ENCODE measurements at places on chromosomes 13 and 19.

DNA sequence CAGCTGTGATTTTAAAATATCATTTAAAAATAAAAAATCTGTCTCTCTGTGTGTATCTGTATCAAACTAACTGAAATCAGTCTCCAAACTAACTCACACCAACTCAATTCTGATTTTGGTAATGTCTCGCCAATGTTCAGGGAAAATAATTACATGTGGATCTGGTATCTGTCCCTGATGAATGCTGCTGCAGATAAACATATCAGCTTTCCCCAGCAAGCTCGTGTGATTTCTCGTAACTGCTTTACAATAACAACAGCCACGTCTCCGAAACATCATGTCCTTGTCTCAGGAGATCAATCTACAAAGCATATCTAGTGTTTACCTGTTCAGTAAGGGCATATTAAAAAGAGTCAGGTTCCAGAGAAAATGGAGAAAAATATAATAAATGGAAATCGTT lies 129.0 kb downstream of the IRS2 start:
- no peak for DNase-seq

- no peak for DNase-seq
Observed at GRCh38 chr13:73536865-73537264, 478.1 kb downstream of the KLF5 start.

DNA sequence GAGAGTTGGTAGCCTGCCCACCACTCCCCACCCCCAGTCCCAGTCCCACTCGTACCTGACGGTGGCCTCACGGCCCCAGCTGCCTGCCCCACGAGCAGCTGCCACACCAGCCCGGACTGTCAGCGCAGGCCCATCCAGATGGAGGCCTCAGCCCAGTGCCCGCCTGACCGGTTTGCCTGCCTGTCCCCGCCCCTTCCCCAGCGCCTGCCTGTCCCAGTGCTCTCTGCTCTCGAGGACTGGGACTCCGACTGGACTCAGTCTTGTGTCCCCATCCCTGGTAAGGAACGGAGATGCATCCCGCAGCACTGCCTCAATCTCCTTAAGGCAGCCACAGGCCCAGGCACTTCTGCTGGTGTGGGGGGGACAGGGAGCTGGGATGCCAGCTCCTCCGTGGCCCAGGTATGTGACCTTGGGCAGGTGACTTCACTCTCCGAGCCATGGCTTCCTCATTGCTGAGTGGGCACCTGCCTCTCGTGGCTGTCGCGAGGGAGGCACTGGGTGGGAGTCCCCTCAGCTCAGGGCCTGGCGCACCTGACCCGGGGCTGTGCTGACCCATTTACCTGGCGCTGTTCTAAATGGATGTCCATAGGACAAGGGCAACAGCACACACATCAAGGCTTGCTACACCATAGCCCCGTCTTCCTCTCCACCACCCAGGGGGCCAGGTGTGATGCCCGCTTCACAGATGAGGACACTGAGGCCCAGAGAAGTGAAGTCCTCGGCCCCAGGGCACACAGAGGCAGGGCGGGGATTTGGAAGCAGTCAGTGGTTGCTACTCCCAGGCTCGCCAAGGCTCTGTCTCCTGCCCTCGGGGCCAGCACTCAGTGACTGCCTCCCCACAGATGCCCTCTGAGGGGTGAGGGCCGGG lies at the start of gene NKPD1:
Gene NKPD1, minus strand, starts transcription at position 113 of the 868 bp plus-strand sequence. CDS start 832 bp downstream, outside the sequence.
- no peak for DNase-seq

DNA sequence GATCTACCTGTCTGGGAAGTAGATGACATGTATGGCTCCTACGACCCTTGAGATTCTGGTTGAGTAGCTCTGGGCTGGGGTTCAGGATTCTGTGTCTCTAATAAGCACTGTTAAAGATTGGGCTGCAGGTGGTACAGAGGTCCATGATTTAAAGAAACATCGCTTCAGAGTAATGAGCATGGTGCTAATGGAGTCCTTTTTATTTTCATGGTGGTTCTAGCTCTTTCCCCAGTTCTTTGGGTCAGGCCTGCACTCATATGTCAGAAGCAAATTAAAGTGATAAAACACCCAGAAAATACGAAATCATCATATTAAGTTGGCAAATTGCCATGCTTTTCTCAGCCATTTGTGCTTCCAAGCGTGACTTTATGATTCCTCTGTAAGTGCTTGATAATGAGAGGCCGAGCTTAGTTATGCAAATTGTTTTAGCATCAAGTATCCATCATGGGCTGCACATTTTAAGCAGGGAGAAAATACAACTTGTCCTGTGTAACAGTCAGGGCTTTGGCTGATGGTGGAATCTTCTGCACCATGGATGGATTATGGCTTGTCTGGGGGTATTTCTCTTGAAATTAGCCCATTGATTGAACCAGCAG lies 45.1 kb downstream of the MTUS2 start:
- DNase-seq: no peak

DNA sequence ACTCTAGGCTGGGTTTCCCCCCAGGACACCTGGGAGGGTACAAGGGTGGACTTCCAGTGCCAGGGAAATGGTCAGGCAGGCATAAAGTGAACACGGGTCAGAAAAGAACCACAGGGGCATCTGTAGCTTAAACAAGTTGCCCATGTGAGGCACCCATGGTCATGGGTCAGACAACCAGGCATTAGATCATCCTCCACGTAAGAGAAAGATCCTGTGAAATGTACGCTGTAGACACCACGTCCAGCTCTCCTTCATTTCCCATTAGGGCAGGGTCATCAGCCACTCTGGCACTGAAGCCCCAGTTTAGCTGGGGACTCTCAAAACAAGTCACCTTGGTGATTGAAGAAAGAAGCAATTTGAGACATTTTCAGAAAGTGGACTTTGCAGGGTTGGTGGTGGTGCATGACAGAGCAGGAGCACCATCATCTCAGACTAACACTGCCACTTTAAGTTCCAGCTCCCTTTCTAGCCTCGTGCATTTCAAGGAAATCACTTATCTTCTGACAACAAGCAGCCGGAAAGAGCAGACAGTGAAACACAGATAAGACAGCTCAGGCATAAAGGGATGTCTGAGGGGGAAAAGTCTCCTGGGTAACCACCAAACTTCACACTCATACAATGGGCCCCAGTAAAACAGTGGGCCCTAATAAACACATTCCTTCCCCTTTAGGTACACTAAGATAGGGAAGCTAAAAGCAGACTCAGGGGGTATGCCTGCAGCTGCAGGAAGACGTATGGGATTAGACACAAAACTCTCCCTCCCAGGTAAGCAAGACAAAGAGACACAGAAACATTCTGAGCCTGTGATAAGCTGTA lies 16.1 kb upstream of the SIGLEC6 start:
- no peak for DNase-seq

- DNase-seq: no peak
Observed at GRCh38 chr19:49730166-49730565, 32.9 kb downstream of the TSKS start.

GRCh38 chr13:95444006-95444730 lies 108.4 kb upstream of the CLDN10 start:
- DNase-seq: no peak

DNA sequence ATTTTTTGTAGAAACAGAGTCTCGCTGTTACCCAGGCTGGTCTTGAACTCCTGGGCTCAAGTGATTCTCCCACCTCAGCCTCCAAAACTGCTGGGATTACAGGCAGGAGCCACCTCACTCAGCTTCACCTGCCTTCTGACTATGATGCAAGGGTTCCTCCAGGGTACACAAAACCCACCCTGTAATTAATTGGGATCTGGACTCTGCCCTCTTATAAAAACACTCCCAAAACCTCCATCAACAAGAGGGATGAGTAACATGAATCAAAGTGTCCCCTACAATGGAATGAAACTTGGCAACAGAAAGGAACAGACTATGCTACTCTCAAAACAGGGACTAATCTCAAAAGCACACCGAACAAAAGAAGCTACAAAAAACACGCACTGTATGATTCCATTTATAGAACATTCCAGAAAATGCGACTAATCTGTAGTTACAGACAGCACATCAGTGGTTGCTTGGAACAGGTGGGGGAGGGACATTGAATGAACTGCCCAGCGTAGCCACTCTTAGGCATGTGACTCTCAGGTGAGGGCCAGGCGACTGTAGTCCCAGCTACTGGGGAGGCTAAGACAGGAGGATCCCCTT lies 3.2 kb upstream of the PRR36 start:
- no peak for DNase-seq

GRCh38 chr13:47027780-47028437 lies 131.1 kb upstream of the HTR2A start:
- DNase-seq: no peak

DNA sequence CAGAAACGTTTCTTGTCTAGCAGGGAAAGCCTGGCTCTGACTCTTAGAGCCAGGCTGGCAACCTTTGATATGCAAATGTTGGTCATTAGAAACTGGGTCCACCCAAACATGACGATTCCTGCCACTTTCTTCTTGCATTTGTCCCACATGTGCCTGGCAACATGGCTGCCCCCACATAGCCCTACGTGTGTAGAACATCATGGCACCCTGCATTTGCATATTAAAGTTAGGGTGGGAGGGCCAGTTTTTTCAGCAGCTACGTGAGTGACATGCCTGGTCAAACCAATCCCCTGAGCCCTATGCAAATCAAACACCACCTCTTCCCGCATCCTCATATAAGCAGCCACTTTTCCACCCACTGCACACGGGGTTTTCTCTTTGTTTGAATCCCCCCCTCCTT lies 95.0 kb downstream of the LIG4 start:
- no peak for DNase-seq

- peak; percentile 83 for DNase-seq
Observed at GRCh38 chr19:3178377-3178972, at the start of gene S1PR4. TSS of gene S1PR4 (plus strand) at chr19:3178769. CDS start at chr19:3178793, 24 bp downstream.

DNA sequence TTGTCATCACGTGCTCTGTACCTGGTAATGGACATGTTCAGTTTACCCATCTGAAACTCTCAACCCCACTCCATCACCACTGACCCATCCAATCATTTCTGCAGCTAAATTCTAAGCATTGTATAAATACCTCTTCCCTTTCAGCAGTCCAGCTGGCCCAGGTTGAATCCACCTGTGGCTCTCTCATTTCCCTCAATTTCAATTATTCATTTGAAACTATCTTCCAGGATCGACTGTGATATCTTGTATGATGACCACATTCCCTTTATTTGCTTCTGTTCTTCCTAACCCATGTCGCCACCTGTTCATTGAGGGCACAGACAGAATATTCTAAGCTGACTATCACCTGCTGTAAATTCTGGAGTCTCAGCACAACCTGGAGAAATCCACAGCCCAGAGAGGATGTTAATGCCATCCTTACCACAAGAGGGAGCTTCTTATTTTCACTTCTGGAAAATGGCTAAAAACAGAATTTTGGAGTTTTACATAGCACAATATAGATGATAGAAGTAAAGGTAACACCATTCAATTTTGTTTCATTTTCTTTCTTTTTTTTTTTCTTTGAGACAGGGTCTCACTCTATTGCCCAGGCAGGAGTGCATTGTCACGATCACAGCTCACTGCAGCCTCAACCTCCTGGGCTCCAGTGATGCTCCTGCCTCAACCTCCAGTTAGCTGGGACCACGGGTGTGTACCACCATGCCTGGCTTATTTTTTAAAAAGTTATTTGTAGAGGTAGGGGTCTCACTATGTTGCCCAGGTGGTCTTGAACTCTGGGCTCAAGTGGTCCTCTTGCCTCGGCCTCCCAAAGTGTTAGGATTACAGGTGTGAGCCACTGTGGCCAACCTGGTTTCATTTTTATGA lies 38.6 kb downstream of the ZNF823 start:
- DNase-seq: no peak
